ENCODE measurements at places on chromosomes 4 and X.
A peak's percentile ranks its signal among the peaks of the same experiment; 100 is the strongest.

DNA sequence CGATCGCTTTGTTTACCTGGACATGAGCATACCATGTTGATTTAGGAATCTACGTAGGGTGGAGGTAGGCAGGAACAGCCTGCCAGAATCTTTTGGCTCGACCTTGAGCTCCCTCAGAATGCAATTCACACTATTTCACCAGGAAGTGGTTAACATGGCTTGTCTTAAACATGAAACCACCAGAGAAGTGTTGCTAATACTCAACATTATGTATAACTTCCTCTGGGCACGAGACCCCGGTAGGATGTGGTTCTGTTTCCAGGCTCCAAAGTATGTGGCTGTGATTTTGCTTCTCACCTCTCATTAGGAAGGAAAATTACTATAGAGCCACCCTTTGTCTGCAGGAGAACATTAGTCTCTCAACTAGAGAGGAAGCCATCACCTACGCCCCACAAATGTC, 59.0 kb upstream of the VCX3B start:
- no peak for DNase-seq
- no peaks in the 10 kb centered on the region for H3K36me3 ChIP-seq

DNA sequence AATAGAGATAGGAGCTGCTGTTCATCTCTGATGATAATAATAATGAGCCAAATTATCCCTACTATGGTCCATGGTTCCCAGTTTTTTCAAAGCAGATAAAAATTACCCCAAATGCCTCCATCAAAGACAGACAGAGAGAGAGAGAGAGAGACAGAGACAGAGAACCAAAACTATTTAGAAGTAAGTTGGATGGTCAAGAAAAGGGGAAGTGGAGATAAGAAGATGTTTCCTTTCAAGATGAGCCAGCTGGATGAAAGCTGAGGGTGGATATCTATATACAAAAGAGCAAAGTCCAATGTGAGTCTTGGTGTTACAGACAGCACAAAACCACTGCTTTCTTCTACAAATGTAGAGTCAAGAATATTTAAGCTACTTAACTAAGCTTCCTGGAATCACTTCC, 173.9 kb downstream of the GRIA3 start:
- H3K36me3 ChIP-seq = no peaks in the 10 kb centered on the region
- no peak overlapping the region for H3K4me3 ChIP-seq
- no peak for DNase-seq

DNA sequence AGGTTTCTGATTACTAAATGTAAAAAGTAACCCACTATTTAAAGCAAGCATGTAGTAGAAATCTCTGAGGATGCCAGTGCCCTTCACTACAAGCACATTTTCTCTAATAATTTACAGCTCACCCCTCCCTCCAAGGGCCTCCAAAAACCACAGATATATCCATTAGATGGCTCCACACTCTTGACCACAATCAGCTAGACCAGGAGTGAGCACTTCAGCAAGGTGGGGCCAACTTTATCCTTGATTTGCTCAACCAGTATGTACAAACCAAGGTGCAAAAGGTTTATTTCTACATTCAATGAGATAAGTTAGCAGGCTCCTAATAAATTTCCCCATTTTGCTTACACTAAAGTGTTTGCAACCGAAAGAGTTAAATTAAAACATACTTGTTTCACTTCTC, 35.8 kb downstream of the RFC1 start:
- H3K4me1 ChIP-seq = no peaks in the 10 kb centered on the region
- no peak overlapping the region for H3K4me3 ChIP-seq
- H3K27ac ChIP-seq = no peak overlapping the region
- H3K27me3 ChIP-seq = no peaks in the 10 kb centered on the region

DNA sequence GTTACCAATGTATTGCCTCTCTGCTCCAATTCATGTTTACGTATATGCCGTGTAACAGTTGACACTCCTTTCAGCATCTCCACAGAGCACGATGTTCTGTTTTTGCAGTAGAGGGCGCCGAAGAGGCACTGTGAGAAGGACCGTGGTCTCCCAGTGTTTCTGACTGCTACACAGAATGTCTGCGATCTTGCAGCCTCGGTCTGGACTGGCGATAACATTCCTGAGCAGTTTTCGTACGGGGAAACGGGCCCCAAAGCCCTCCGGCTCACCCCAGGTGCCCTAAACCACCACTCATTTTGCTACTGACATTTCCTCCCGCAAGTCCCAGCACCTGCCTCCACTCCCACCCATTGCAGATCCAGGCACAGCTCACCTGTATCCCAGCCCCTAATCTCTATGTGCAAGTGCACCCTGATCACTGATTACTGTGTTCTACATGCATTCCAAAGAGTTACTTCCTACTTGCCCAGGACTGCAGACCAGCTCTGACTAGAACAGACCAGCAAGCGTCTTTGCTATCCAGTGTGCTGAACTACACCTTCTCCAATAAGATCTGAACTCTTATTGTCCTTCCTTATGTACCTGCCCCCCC, 12.4 kb upstream of the NFXL1 start:
- H3K27ac ChIP-seq = no peak overlapping the region
- no peaks in the 10 kb centered on the region for H3K36me3 ChIP-seq
- DNase-seq = no peak
- peak overlapping the region; percentile 2 for H3K4me3 ChIP-seq
- no peaks in the 10 kb centered on the region for H3K27me3 ChIP-seq

- DNase-seq = no peak
- no peaks in the 10 kb centered on the region for H3K27me3 ChIP-seq
- no peaks in the 10 kb centered on the region for H3K4me1 ChIP-seq
- H3K4me3 ChIP-seq = no peak overlapping the region
- H3K27ac ChIP-seq = no peak overlapping the region
These were observed 53.1 kb upstream of the PLAC1 start for GRCh38 chrX:134711135-134711921.

DNA sequence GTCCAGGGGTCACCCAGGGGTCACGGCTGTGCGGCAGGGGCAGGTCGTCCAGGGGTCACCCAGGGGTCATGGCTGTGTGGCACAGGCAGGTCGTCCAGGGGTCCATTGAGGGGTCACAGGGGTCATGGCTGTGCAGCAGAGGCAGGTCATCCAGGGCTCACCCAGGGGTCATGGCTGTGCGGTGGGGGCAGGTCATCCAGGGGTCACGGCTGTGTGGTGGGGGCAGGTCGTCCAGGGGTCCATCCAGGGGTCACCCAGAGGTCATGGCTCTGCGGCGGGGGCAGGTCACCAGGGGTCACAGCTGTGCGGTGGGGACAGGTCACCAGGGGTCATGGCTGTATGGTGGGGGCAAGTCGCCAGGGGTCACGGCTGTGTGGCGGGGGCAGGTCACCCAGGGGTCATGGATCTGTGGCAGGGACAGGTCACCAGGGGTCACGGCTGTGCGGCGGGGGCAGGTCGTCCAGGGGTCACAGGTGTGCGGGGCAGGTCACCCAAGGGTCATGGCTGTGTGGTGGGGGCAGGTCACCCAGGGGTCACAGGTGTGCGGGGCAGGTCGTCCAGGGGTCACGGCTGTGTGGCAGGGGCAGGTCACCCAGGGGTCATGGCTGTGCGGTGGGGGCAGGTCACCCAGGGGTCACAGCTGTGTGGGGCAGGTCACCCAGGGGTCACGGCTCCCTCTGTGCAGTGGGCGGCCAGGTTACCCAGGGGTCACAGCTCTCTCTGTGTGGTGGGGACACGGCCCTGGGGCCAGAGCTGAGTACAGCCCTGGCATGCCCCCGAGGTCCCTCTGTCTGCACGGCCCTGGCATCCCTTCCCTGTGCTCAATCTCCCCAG, 16.0 kb downstream of the ATP5ME start:
- DNase-seq = no peak
- no peaks in the 10 kb centered on the region for H3K27me3 ChIP-seq
- no peaks in the 10 kb centered on the region for H3K4me1 ChIP-seq
- no peak overlapping the region for H3K27ac ChIP-seq
- H3K36me3 ChIP-seq = no peaks in the 10 kb centered on the region

DNA sequence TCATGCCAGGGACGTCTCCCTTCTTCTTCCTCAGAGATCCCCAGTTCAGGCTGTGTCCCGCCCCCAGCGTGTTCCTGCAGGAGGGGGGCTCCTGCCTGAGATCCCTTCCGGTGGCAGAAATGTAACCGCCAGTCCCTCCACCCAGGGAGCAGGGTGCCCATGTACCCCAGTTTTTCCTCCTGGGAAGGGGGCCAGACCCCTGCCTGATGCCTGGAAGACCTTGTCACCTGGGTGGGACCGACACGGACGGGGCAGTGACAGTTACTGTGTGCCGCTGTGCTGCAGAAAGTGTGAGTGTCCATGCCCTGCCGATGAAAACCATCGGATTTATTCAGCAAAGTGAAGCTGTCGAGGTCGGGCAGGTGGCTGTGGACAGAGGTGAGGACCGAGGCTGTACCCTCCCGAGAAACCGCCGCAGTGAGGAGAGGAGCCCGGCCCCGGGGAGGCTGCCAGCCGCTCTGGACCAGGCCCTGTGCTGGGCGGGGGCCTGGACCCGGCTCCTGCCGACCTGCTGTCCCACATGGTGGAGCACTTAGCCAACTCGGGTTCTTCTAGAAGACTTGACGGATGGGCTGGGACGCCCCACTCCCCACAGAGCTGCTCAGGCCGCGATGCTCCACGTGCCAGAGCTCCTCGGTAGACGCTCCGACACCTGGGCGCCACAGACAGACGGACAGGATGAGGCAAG, 36.7 kb upstream of the HMX1 start:
- H3K36me3 ChIP-seq = no peaks in the 10 kb centered on the region
- no peak overlapping the region for H3K4me3 ChIP-seq
- no peak overlapping the region for H3K27ac ChIP-seq
- no peaks in the 10 kb centered on the region for H3K27me3 ChIP-seq
- peak; percentile 48 for DNase-seq
- H3K4me1 ChIP-seq = no peaks in the 10 kb centered on the region

DNA sequence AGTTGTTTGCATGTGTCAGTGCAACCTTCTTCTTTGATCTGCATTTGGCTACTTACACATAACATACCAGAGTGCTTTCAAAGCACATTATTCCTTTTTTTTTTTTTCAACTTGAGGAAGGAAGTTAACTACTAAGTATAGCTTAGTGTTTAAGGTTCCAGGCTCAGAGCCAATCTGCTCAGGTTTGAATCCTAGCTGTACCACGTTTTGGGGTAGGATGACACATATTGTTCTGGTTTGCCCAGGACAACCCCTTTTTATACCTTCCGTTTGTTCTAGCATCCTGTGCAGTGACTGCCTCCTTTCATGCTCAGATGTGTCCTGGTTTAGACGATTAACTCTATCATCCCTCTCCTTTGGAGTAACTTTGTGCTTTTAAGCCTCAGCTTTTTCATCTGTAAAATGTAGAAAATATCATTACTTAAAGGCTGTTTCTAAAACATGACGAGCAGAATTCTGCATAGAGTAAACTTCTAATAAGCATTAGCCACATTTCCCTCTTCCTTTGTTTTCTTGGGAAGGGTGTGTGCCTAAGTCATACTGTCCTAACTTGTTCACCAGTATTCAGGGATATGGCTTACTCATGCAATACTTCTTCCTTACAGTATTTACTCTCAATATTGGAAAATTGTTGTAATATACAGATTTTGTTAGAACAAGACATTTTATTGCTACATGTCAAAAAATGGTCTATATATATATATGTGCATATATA, 281.3 kb downstream of the C4orf33 start:
- no peaks in the 10 kb centered on the region for H3K27me3 ChIP-seq
- no peaks in the 10 kb centered on the region for H3K4me1 ChIP-seq
- H3K4me3 ChIP-seq = no peak overlapping the region
- no peaks in the 10 kb centered on the region for H3K36me3 ChIP-seq
- H3K27ac ChIP-seq = no peak overlapping the region

GRCh38 chrX:119695535-119696050, 2.6 kb upstream of the SEPTIN6 start:
- no peaks in the 10 kb centered on the region for H3K36me3 ChIP-seq
- DNase-seq = no peak
- H3K4me3 ChIP-seq = no peak overlapping the region
- no peaks in the 10 kb centered on the region for H3K27me3 ChIP-seq
- H3K4me1 ChIP-seq = no peaks in the 10 kb centered on the region

- H3K36me3 ChIP-seq = peaks cover 3% of the 10 kb centered on the region
- no peak overlapping the region for H3K4me3 ChIP-seq
- H3K4me1 ChIP-seq = peaks cover 18% of the 10 kb centered on the region
- peak overlapping the region; percentile 60 for H3K27ac ChIP-seq
These were observed 8.5 kb downstream of the OGT start for GRCh38 chrX:71541210-71542022.

GRCh38 chr4:80538276-80538926, 202.9 kb downstream of the CFAP299 start:
- H3K36me3 ChIP-seq = no peaks in the 10 kb centered on the region
- H3K4me1 ChIP-seq = no peaks in the 10 kb centered on the region
- no peak overlapping the region for H3K27ac ChIP-seq
- no peak for DNase-seq

DNA sequence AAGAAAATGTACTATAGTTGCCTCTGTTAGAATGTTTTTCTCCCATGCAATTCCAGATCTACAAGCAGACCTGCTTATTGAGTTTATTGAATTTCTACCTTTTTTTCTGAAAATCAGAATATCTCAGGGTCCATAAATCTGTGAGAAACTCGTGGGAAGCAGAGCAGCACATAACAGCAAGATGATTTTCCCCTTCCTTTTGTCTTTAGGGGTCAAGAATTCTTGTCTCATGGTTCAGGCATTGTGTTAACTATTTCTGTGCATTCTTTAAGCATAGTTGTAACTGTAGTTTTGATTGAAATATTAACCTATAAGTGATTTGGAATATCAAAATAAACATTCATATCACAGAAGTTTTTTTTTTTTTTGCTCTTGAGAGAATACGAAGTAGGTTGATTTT, 11.4 kb downstream of the EDNRA start:
- no peaks in the 10 kb centered on the region for H3K36me3 ChIP-seq
- no peaks in the 10 kb centered on the region for H3K27me3 ChIP-seq
- no peak overlapping the region for H3K4me3 ChIP-seq
- no peak for DNase-seq
- H3K4me1 ChIP-seq = no peaks in the 10 kb centered on the region

- no peak overlapping the region for H3K4me3 ChIP-seq
- no peak for DNase-seq
- no peak overlapping the region for H3K27ac ChIP-seq
These were observed 115.7 kb upstream of the KIT start for GRCh38 chr4:54542119-54542438.

GRCh38 chr4:164888096-164888715, 11.2 kb downstream of the APELA start:
- H3K4me3 ChIP-seq = no peak overlapping the region
- H3K27me3 ChIP-seq = no peaks in the 10 kb centered on the region
- H3K36me3 ChIP-seq = no peaks in the 10 kb centered on the region
- no peak overlapping the region for H3K27ac ChIP-seq

Measured in ascending aorta (tissue), 2 donors.